Femur (tissue), 1 donor: ENCODE measurements at places on chromosomes 12 and 14.

DNA sequence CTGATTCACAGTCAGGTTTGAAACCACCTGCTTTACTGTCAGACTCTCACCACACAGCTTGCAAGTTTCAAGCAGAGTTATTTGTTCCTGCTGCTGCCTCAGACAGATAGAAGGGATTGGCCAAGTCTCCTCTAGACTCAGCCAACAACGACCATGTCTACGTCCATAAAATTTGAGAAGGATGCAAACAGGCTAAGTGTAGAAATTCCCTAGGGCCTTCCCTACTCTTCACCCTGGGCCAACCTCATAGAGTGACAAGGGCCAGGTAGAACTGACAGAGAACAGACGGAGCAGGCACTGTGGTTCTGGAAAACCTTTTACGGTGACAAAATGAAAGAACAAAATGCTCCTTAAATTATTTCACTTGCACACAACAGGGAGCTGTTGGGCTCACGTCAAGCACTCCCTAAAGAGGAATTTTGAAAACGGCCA, 39.5 kb downstream of the CLIP1 start:
- DNase-seq, result no peak

- DNase-seq, result no peak
Measured at GRCh38 chr12:85996280-85996679, 122.2 kb downstream of the NTS start.

GRCh38 chr12:104652910-104653309, 196.2 kb downstream of the CHST11 start:
- no peak for DNase-seq

- no peak for DNase-seq
Measured at GRCh38 chr12:4506870-4507269, 31.8 kb upstream of the RAD51AP1 start.
